CMK (cell line): ENCODE measurements at places on chromosomes 2 and 18.

DNA sequence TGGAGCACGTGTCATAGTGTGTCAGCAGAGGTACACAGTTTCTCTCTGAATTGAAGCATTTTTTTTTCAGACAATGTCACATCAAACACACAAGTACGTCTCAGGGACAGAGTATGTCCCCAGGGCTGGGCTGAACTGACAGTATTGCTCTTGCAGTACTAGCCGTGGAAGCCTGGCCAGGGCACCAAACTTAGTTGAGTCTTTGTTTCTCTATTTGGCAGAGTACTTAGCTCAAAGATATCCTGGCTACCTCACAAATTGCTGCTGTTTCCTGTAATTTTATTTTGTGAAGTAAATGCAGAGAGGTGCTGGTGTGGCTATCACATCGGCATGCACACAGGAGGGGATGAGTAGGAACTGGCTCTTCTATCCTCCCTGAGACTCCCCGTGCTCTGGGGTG is 691.6 kb upstream of the HS6ST1 start:
- DNase-seq = no peak

DNA sequence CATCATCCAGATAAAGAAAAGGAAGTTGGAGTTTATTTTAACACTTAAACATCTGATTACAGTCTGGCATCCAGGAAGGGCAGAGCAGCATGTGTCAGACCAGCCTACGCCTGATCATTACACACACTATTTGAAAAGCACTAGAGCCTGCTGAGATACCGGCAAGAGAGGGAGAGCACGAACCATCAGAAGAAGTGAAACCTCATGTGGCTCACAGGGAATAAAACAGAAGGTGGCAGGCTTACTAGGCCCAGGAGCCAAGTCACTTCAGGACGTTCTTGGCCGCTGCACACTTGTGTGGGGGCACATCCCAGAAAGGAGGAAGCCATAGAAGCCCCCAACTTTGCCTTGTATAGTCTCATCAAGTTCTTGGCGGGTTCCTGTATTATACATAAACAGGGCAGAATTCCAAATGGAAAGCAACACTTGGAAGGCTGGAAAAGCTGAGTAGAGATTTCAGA is 105.5 kb downstream of the UGGT1 start:
- no peak for DNase-seq

GRCh38 chr2:209389171-209389618 is 34.7 kb upstream of the MAP2 start:
- DNase-seq = no peak

DNA sequence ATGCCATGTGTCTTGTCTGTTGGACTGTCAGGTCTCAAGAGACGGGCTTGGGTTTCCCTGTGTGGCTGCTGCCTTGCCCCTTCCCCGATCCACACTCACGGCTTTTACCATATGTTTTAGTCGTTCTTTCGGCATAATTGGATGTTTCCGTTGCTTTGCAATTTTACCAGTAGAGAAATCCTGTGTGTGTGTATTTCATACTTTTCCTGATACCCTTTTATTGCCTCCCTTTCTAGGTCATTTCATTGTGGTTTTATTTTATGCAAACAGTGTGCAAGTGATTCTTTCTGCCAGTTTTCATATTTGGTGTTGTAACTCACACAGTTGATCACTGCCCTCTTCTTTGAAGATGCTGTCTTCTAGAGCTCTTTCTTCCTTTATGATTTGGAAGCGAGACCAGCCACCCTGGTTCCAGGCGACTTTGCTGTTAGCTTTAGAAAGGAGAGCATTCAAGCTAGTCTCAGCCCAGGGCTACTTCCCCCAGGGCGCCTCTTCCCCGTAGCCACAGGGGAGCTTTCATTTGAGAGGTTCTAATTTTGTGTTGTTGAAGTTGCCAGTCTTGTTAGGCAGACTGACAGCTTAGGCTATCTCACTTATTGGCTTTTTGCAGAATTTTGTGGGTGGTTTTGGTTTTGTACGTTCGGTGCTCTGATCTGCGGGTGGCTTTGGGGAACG is 17.0 kb downstream of the SH3BP4 start:
- no peak for DNase-seq

DNA sequence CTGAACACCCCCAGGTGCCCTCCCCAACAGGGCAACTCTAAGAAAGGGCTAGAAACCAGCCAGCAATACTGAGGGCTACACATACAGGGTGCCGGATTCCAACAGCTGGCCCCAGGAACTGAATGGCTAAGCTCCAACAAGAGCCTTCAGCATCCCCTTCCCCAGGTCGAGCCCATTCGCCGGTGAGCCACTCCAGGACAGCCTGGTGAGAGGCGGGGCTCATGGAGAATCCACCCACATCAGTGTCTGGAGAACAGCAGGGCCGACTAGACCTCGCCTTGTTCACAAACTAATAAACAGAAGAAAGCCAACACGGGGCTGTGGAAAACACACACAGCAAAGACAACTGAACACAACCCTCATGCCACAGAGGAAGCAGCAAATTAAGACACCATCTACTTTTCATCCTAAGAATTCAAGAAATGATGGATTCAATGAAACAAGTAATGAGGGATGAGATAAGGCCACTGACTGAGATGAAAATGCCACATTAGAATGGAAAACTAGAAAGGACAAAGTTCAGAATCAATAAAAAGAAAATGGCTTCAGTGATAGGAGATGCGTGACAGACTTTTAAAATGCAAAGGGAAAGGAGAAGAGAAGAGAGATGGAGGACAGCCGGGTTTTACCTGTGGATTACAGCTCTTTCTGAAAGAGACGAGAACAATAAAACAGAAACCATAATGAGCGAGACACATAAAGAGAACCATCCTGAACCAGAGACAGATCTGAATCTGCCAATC is 8.2 kb downstream of the PER2 start:
- DNase-seq = no peak

DNA sequence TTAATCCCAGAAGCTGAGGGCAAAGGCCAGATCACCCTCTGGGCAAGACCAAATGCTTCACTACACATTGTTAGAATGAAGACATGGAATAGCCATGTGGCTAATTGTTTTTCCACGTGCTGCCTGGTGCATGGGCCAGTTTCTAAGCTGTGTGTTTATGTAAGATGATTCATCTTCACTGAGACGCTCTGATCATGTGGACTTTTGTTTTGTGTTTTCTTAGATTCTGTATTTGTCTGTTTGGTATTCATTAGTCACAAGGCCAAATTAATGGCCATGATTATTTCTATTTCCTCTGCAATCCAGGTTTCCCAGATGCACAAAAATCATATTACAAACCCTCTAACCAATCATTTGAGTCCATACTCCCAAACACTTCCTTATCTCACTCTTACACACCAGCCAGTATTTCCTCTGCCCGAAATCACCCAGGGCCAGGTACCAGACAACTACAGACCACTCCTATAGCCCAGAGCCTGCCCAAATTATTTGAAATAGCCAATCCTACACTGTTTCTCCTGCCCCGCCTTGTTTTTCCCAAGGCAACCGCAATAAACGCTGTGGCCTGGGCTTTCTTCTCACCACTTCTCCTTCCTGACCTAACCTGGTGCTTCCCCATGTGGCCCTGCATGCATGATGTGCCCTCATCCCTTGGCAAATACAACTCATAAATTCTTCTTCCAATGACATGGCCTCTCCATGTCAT is 94.2 kb upstream of the SP3 start:
- DNase-seq = peak; percentile 89

DNA sequence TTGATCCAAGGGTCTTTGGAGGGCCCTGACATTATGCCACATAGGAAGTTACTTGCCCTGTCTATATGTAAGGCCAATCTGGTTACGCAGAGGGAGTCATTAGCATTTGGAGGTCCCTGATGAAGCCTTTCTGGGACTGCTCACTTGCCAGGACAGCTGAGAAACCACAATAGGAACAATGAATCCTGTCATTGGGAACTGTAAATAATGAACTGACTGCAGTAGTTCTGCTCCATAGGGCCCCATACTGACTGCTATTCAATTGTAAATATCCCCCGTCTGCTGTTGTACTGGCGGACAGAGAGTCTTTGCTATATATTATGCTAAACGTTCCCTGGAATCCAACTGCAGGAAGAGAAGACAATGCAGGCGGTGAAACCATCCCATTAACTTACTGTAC is 149.4 kb upstream of the DCC start:
- no peak for DNase-seq

DNA sequence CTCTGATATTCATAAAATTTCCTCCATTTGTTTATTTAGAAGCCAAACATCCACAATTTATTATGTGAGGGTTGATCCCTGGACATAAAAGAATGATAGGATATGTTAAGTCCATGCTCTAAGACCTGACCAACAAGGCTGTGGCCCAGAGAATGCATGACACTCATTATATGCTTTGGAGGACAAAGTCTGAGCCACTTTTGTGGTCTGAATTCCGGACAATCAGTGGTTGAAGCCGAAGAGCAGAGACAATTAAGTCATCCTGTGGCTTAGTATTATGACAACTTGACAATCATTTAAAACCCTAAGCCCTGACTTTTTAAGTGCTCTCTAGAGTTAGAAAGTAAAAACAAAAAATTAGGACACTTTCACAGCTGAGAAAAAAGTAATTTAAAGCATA is 483.3 kb downstream of the PLCL1 start:
- no peak for DNase-seq
